ENCODE measurements at places on chromosomes 5 and 9.

GRCh38 chr5:82593481-82593880 is 315.3 kb upstream of the RPS23 start:
- no peak for ATAC-seq

DNA sequence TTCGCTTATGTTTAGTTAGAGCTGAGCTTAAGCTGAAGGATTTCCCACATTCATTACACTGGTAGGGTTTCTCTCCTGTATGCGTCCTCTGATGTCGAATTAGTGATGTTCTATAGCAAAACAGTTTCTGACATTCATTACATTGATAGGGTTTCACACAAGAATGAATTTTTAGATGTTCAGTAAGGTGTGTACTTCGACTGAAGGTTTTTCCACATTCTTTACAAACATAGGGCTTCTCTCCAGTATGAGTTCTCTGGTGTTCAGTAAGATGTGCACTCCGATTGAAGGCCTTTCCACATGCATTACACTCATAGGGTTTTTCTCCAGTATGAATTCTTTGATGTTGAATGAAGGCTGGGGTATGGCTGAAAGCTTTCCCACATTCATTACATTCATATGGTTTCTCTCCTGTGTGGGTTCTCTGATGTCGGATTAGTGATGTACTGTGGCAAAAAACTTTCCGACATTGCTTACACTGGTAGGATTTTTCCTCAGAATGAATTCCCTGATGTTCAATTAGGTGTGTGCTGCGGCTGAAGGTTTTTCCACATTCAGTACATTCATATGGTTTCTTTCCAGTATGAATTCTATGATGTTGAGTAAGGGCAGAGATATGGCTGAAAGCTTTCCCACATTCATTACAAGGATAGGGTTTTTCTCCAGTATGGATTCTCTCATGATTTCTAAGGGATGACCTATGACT is 14.6 kb downstream of the ZNF883 start:
- no peak for ATAC-seq

- ATAC-seq: no peak
These were observed 189.5 kb upstream of the TYRP1 start for GRCh38 chr9:12503606-12504122.

GRCh38 chr5:159430361-159431012 is 100.2 kb upstream of the IL12B start:
- no peak for ATAC-seq

- no peak for ATAC-seq
These were observed 201.2 kb downstream of the ADCY2 start for GRCh38 chr5:7597059-7597642.

DNA sequence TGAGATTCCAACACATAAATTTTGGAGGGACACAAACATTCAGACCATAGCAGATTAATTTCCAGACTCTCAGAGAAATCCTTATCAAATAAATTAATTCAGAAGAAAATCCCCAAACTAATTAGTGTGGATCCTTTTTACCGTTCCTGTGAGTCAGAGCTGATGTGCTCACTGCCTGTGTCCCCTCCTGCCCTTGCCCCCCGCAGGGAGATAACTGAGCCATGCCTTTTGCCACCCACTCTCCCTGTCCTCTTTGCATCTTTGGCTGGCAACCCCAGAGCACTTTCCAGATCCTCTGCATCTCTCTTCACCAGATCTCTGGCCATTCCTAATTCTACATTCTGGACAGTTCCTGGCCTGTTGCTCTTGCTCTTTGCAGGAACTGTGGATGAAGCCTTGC is 135.4 kb upstream of the MAP1B start:
- ATAC-seq: no peak

DNA sequence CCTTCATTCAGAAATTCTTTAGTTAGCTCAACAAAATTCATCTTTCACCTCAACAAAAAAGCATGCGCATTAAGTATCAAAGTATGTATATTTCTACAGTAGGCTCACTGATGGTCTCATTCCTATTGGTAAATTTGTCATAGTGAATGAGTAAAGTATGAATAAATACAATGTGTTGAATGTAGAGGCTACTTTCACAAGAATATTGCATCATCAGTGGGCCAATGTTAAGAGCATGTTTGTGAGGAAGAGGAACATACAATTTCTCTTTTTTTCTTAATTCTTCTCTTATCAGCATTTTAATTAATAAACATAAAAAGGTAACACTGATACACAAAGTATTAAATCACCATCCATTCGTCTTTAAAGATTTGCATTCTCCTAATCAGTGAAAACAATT is 505.1 kb downstream of the CETN3 start:
- ATAC-seq: no peak

GRCh38 chr9:68872026-68872501 is 141.8 kb downstream of the PRKACG start:
- ATAC-seq: no peak

GRCh38 chr9:35135988-35136387 is 20.3 kb upstream of the ATOSB start:
- no peak for ATAC-seq

GRCh38 chr5:34410411-34411139 is 245.6 kb upstream of the RAI14 start:
- no peak for ATAC-seq

GRCh38 chr9:124497441-124497840 is 9.8 kb downstream of the NR5A1 start:
- ATAC-seq: no peak

DNA sequence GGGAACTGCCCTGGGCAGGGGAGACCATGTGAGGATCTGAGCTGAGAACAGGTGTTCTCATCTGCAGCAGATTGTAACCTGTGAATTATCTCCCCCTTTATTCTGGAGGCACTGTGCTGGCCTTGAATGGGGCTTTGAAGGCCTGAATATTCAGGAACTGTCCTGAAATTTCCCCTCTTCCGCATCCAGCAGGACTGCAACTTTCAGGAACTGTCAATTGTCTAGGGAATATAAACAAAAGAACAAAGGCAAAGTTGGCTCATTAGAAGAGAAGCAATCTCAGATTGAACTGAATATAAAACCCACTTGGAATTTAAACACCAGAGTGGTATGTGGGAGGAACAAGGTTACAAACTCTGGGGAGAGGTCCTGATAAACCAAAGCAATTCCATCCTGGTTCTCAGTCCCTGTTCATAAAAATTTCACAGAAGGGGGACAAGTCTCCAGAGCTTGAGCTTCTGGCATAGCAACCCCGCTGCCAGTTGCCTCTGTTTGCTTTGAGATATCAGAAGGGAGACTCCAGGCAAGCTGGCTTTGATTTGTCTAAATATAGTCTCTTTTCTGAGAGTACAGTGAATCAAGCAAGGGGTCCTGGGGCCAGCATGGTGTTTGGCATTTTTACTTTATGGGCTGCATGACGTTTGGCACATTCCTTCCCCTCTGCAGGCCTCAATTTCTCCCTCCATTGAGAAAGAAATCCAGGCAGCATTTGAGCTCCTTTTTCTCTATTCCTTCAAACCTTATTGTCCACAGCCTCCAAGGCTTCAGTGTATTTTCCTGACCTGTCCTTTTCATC is 47.5 kb downstream of the ADRB2 start:
- no peak for ATAC-seq

DNA sequence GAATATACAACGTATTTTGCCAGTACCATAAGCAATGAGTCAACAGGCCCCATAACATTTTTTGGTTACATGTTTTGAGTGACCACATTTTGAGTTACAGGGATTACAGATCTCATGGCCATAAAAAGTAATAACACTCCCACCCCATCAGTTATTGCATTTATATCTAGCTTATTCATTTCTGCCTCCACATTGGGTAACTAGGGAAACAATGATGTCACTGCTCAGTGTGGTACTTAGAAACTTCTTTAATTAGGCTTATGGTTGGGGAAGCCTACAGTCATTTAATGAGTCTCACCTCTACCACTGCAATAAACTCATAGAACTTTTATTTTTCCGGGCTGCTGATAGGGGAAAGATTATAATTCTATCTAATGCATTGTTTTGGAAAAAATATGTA is 39.9 kb upstream of the SMIM15 start:
- ATAC-seq: no peak

GRCh38 chr5:66829358-66829674 is 233.1 kb downstream of the MAST4 start:
- no peak for ATAC-seq

DNA sequence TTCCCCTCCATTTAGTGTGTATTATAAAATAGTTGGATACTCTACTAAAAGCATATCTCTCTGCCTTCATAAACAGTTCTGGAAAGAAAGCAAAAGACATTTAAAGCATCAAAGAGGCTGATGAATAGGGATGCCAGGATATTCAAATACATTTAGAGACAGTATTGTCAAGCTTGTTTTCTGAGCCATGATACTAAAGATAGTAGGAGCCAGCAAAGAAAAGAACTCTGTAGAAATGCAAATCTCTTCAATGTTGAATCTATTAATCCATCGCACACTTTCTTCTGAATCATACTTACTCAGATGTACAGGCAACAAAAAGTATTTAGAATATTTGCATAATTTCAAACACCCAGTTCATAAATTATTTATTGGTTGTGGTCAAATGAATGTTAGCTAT is 207.1 kb upstream of the MEF2C start:
- ATAC-seq: no peak

Data from stimulated activated memory B cell treated with anti-CD40 and anti-IgM and Interleukin-4, amounts not matched to agents 10 μg/mL and 1 μg/mL and 100 μg/mL, for 72 hours (primary cell).